ENCODE measurements at places on chromosomes 6 and 20.

DNA sequence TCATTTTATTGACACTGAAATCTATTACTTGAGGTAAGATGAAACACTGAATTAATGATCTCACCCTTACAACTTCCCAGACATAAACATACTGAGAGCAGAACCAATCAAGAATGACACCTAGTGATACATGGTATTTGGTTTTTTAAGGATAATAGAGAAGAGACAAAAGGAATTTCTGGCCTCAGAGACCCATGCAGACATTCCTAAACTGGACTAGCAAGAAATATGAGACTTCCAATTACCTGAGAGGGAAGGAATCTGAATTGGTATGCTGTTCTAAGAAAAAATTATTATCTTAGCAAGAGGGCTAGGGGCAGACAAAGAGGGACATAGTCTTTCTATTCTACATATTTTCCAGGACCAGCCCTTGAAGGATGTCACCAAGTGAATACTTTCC lies 141.1 kb downstream of the BMP5 start:
- DNase-seq, result no peak

DNA sequence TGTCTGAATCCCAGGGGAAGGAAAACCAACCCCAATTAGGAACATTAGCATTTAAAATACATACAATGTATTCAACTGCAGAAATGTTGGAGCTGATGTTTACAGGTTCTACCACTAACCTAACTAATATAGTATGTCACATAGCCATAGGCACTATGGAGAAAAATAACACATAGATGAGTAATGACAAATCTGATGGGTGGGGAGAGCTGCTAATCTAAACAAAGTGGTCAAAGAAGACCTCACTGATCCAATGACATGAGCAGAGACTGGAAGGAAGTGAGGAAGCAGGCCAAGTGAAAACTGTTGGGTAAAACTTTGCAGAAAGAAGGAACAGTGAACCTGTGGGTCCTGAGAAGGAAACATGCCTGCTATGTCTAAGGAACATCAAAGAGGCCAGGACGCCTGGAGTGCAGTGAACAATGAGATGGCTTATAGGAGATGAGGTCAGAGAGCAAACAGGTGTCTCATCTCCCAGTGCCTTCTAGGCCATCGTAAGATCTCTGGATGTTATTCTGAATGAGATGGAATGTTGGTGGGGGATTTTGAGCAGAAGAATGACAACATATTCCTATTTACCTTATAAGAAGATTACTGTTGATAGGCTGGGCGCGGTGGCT lies 135.7 kb downstream of the ALDH8A1 start:
- DNase-seq, result no peak

GRCh38 chr6:27601668-27602254 lies 128.9 kb upstream of the ZNF184 start:
- DNase-seq, result no peak

DNA sequence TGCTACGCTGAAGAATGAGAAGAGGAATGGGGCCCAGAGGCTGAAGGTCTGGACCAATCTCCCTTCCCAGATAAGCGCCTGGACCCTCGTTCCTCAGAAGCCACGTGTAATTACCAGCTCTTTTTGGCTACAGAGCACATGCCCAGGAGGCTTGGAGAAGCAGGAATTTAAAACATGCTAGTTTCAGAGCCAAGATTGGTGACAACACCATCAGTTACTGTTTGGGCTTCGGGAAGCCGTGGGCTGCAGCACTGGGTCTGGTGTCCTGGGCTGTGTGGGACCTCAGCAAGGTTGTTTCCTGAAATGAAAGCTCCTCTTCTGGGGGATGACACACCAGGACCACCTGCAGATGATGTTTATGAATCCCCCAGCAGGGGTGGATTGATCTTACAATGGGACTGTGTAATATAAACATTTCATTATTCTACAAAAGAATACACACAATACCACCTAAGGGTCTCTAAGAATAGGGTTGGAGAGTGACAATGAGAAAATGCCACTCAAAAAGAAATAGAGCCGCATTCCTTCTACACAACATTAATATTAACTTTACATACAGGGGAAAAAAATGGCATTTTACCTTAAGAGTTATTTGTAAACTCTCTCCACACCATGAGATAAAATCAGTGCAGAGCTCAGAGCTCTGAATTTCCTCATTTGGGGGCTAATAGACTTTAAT lies 207.8 kb upstream of the FOXQ1 start:
- no peak for DNase-seq

- no peak for DNase-seq
Observed at GRCh38 chr6:6256886-6257285, 63.6 kb downstream of the F13A1 start.

DNA sequence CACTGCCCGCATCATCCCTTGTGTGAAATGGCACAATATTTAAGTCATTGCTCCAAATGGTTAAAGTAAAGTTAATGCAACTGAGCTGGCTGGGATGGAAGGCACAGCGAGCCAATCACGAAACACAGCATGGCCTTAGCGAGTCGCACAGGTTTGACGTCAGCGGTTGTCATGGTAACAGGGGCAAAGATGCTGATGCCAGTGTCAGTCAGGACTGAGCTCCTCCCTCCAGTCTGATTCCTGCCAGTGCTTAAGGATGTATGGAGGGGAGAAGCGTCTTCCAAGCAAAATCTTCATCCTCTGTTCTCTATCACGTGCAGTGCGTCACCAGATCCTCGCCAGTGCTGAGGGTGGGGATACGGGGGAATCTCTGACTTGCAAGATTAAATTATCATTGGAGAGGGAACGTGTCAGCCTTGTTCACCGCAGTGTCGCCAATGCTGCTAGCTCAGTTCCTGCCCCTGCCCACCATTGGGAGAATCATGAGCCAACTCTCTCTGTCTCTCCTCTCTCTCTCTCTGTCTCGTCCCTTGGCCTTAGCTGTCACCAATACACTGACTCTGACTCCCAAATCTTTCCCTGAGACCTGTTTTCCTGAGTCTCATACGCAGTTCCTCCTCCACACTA lies 24.5 kb downstream of the TSPYL4 start:
- no peak for DNase-seq

GRCh38 chr6:10203651-10204050 lies 211.2 kb downstream of the TFAP2A start:
- DNase-seq, result no peak

- DNase-seq, result no peak
Observed at GRCh38 chr6:45533386-45533785, 155.7 kb upstream of the SUPT3H start.

DNA sequence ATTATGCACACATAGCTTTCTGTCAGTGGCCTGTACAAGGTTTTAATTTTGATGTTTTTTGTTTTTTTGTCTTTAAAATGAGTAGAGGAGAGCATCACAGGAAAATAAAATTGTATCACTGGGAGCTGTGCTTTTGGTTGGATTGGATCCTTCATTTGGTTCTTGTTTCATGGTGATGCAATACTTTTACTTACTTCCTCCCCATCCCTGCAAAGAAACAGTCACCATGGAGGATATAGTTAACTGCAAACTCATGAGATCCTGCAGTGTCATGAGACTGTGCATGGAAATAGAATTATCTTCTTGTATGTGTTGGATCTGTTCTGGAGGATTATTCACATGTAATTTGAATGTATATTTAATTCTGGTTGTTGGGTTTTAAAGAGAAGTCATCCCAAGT lies 122.3 kb downstream of the JARID2 start:
- DNase-seq, result no peak

- no peak for DNase-seq
Observed at GRCh38 chr6:803191-803977, 110.4 kb upstream of the EXOC2 start.

- DNase-seq, result no peak
Observed at GRCh38 chr6:7085911-7086310, 21.9 kb upstream of the RREB1 start.

DNA sequence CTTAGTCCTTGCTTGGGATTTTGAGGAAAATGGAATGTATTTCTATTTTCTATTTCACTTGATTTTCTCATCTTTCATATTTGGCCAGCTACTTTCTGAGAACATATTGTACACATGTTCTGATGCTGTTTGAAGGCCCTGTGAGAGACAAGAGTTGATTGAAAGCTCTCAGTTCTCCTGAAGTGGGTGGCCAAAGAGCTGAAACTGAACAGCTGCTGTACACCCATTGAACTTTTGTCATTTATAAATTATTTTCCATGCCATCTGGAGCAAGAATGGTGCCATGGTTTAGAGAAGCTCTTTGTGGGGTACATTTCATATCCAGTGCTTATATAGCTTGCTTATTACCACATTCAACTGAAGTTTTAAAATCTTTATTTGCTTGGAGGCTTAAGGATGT lies 298.3 kb downstream of the PRL start:
- no peak for DNase-seq

DNA sequence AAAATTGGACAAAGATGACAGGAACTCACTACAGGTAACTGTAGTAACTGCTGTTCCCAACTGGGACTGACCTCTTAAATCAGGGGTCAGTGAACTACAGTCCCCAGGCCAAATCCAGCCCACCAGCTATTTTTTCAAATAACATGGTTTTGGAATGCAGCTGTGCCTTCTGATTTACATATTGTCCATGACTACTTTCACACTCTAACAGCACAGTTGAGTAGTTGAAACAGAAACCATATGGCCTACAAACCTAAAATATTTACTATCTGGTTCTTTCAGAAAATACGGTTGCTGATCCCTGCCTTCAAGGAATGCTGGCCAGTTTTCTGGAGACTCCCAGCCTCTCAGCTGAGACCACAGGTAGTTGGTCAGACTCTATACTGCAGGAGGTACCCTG lies 196.9 kb upstream of the PRND start:
- DNase-seq, result no peak

DNA sequence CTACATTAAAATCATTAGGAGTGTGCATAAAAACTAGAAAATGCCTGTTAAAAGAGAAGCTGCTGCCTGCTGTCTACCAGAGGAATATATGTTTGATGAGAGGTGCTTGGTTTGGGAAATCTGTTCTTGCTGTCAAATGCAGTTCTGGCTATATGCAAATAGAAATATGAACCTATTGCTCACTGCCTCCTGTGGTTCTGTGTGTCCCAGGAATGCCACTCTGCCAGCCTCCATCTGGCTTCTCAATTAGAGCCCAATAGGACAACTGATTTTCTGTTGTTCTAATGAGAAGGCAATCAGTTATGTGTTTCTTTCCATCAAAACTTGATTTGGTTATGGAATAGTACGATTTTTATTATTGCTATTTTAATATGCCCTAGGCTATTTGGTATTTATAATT lies 759.7 kb downstream of the HDGFL1 start:
- no peak for DNase-seq

- DNase-seq, result no peak
Observed at GRCh38 chr20:59375541-59375940, 75.1 kb downstream of the EDN3 start.

DNA sequence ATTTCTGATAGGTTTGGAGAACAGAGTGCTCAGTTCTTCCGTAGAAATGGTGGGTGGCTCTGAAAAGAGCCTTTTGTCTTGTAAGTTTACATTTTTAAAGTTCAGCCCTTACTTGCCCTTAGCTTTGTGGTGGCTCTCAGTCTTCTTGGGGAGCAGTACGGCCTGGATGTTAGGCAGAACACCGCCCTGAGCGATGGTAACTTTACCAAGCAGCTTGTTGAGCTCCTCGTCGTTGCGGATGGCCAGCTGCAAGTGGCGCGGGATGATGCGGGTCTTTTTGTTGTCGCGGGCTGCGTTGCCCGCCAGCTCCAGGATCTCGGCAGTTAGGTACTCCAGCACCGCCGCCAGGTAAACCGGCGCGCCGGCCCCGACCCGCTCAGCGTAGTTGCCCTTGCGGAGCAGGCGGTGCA lies 19.5 kb downstream of the OR2B2 start:
- DNase-seq, result no peak

DNA sequence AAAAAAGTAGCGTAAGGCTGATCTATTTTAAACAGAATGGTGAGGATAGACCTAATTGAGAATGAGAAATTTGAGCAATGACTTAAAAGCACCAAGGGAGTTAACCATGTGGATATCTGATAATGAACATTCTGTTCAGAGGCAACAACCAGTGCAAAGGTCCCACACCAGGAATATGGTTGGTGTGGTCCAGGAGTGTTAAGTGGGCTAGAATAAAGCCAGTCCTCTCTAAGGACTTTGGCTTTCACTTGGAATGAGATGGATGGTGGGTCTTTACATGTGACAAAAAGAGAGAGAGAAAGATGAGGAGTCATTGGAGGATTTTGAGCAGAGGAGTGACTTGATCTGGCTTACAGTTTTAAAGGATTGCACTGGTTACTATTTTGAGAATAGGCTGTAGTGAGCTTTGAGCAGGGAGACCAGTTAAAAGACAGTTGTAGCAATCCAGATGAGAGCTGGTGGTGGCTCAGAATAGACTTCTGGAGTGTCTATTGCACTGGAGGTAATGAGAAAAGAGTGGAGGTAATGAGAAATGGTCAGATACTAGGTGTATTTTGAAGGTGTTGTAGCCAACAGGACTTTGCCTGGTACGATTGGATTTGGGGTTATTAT lies 89.8 kb downstream of the SCAF8 start:
- no peak for DNase-seq

GRCh38 chr6:42493914-42494539 lies 42.3 kb upstream of the TRERF1 start:
- no peak for DNase-seq

DNA sequence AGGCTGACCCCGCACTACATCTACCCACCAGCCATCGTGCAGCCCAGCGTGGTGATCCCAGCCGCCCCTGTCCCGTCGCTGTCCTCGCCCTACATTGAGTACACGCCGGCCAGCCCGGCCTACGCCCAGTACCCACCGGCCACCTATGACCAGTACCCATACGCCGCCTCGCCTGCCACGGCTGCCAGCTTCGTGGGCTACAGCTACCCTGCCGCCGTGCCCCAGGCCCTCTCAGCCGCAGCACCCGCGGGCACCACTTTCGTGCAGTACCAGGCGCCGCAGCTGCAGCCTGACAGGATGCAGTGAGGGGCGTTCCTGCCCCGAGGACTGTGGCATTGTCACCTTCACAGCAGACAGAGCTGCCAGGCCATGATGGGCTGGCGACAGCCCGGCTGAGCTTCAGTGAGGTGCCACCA lies 16.4 kb downstream of the RBM38 start:
- no peak for DNase-seq

Data from CD4-positive, alpha-beta T cell treated with Interleukin-4 for 4 hours (primary cell).